ENCODE measurements at places on chromosomes 12 and 14.

DNA sequence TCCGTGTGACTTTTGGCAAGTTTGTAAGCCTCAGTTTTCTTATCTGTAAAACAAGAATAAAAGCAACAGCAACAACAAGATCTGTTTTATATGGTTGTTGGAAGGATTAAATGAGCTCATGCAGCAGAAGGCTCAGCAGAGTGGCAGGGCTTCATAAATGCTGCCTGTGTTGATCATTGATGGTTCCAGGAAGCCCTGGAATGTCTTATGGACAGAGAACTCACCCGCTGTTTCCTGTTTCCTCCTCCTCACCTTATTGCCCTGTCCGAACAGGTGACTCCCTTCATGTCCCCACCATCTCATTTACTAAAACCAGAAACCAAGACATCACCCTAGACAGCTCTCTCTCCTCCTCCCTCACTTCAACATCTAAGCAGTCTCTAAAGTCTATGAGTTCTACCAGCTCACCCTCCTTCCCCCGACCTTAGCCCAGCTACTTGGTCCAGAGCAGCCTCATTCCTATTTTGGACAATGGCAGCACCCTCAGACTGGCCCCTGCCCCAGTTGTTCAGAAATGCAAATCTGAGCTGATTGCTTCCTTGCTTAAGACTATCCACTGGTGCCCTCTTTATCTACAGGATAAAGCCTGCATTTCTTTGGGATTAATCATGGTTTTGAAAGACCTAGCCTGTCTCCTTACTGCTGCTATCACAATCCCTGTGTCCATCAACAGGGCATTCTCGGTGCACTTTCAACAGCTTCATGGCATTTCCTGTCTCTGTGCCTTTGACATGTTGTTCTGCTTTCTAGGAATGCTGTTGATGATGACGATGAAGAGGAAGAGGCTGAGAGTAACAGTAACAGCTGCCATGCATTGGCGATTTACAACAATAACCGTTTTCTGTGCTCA lies 21.4 kb upstream of the GSG1 start:
- no peak for DNase-seq

GRCh38 chr12:39628836-39629235 lies 9.2 kb upstream of the ABCD2 start:
- DNase-seq, result no peak

- no peak for DNase-seq
These were observed 45.0 kb downstream of the SH2B3 start for GRCh38 chr12:111450676-111451075.

DNA sequence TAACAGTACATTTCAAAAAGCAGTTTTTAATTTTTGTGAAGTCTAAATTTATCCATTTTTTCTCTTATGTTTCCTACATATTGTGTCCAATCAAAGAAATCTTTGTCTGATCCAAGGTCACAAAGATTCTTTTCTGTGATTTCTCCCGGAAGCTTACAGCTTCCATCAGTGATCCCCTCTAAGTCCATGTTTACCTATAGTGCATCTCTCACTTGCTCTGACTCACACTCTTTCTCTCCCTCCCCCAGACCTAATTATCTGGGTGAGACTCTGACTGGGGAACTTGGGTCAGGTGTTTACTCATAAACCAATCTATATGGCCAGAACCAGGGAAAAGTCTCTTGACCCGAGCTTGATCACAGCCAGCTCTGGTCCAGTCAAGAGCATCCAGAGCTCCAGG lies 224.4 kb downstream of the SPTSSA start:
- DNase-seq, result no peak

DNA sequence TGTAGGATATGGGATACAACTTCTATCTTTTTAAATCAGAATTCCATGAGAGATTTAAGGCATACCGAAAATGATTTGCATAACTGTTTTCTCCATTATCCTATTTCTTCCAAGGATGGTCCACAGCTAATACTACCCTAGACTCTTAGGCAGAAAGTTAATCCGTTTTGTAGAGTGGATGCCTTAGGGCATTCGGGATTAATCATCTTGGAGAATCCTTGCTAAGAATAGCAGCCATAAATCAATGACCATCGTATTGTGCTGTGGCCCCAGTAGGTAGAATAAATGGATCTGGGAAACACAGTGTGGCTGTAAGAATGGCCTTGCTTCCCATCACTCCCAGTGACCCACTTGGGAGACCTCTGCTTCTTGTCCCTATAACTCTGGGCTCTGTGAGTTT lies 99.6 kb downstream of the SSPN start:
- DNase-seq, result no peak
